ELF-1 (cell line): ENCODE measurements at places on chromosomes 13 and 19.
A peak's percentile ranks its signal among the peaks of the same experiment; 100 is the strongest.

GRCh38 chr13:44815623-44816022 lies 173.6 kb downstream of the NUFIP1 start:
- DNase-seq = peak; percentile 77

- DNase-seq = peak; percentile 32
These were observed 328.0 kb downstream of the UQCRFS1 start for GRCh38 chr19:28884786-28885476.

DNA sequence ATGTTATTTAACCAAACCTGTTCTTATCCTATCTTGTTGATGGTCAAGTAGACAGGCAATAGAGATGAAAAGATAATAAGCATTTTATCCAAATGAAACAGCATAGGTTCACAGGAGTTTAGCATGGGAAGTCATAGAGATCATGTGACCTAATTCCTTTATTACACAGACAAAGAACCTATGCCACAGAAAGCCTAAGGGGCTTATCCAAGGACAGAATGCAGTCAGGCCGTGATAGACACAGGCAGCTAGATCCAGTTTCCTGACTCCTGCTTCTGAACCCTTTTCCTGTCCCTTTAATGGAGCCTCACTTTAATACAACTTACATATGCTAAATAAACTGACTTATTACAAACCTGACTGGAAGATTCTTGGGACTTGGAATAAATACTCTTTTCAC lies 532.1 kb downstream of the IRS2 start:
- DNase-seq = peak; percentile 41

- DNase-seq = peak; percentile 55
These were observed 659.0 kb downstream of the SLITRK6 start for GRCh38 chr13:85140192-85140591.

- peak; percentile 78 for DNase-seq
These were observed 20.6 kb upstream of the USP29 start for GRCh38 chr19:57099199-57099661.

DNA sequence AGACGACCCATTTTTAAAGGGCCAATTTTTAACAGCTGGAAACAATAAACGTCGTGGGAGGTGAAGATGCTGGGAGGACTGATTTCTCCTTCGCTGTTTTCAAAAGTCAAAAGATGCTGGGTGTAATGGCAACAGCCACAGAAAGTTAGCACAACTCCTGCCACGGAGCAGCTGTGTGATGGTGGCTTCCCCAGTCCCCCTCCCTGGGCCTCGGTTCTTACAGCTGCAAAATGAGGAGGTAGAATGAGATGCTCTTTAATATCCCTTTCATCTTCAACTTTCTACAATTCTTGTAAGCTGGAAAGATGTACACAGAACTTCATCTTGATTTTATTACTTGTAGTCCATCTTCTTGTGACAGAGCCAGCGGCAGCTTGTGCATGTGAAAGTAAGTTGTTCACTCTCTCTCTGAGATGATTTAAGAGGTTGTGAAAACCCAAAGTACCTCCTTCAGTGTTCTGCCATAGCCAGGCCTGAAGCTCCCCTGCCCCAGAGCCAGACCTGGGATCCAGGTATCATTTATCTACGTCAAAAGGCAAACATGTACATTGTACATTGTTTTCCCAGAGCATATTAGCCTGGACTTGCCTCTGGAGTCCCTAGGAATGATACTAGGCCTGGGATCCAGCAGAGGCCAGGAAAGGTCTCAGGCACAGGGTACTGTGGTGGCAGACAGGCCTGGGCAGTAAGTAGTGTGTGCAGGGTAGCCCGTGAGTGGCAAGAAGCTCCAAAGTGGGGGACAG lies 3.4 kb upstream of the UBE2L5 start:
- DNase-seq = no peak
